ENCODE measurements at places on chromosomes 5 and 9. TPM values are rescaled to one million over a fixed set of nuclear protein-coding genes. Genes with fewer than 3 reads are reported as not detected.
A peak's percentile ranks its signal among the peaks of the same experiment; 100 is the strongest.

DNA sequence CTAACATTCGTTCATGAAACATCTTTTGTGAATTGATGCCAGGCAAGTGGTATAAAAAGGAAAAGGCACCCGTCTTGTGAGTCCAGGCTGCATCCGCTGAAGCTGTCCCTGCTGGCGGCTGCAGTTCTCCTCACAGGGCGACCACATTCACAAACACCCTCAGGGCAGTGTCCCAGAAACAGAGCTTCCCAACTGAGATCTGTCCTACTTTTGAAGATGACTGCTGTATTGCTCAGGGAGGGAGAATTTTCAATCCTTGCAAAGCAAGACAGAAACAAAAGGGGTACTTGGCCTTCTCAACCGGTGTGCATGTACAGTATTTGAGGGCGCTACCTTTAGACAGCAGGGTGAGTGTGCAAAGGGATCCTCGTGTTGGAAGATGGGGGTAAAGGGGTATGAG, 316.1 kb downstream of the GADD45G start:
- H3K36me3 ChIP-seq = no peaks in the 10 kb centered on the region
- no peak overlapping the region for H3K4me3 ChIP-seq
- peaks cover 24% of the 10 kb centered on the region for H3K27me3 ChIP-seq
- no peaks in the 10 kb centered on the region for H3K4me1 ChIP-seq
- no peak overlapping the region for H3K27ac ChIP-seq

- H3K4me3 ChIP-seq = no peak overlapping the region
- H3K27me3 ChIP-seq = peaks cover 12% of the 10 kb centered on the region
- DNase-seq = no peak
- peaks cover 10% of the 10 kb centered on the region for H3K36me3 ChIP-seq
- no peaks in the 10 kb centered on the region for H3K4me1 ChIP-seq
- no peak overlapping the region for H3K27ac ChIP-seq
Measured at GRCh38 chr5:102223542-102224477, 72.3 kb downstream of the SLCO4C1 start.

GRCh38 chr9:98980291-98980690, 36.6 kb downstream of the COL15A1 start:
- H3K27me3 ChIP-seq = peaks cover 9% of the 10 kb centered on the region
- no peak overlapping the region for H3K27ac ChIP-seq
- no peak for DNase-seq
- no peak overlapping the region for H3K4me3 ChIP-seq
- H3K4me1 ChIP-seq = peaks cover 7% of the 10 kb centered on the region

DNA sequence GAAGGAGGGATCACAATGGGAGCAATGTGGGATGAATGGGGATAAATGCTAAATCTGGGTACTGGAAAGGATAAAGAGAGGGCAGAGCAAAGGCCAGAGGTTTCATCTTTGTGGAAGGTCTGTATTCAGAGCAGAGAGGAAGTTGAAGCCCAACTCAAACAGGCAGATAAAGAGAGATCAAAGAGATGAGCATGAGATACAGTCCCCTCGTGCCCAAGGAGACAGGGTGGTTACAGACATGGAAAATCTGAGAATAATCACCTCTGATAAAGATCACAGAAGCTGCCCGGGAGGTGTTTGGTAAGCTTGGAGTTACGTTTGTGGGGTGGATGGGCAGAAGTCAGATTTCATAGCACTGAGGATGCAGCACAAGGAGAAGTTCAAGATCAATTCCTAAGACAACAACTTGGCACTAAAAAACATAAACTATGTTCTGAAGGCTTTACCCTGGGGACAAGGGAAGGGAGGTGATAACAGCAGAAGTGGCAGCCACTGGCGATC, 459 bp upstream of the ERAP2 start:
- H3K4me3 ChIP-seq = peak overlapping the region; percentile 89
- no peaks in the 10 kb centered on the region for H3K27me3 ChIP-seq
- no peak for DNase-seq
- H3K4me1 ChIP-seq = peaks cover 55% of the 10 kb centered on the region

Gene LHX3
- total RNA-seq = not detected

Gene IFNA13
- not detected for total RNA-seq

- no peaks in the 10 kb centered on the region for H3K27me3 ChIP-seq
- peak overlapping the region; percentile 88 for H3K27ac ChIP-seq
- H3K4me1 ChIP-seq = peaks cover 62% of the 10 kb centered on the region
- H3K36me3 ChIP-seq = peaks cover 40% of the 10 kb centered on the region
Measured at GRCh38 chr5:95817430-95817829, 5.1 kb downstream of the GLRX start.

DNA sequence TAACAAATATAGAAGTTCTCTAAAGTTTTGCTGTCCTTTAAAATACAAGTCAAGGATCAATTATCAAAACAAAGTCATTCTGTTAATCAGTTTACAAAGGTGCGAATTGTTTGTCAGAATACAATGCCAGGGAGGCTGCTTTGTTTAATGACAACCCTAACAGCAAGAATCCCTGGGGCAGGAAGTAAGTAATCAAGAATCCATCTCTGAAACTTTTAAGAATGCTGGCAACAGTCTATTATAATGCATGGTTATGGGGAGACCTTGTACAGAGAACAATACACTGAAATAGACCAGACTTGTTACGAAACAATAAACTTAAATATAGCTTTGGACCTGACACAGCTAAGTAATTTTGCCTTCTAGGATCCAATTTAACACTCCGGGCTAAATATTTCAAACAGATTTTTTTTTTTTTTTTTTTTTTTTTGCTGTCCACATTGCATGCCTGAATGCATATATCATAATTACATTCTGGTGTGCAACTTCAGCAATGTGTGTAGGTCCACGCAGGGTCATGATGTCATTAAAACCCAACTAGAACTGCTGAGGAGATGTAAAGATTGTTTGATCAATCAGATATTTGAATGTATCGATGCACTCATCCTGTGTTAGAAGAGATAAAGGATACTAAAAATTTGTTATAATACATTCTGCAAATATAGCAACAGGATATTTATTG, 421.3 kb downstream of the CETN3 start:
- H3K27ac ChIP-seq = no peak overlapping the region
- peaks cover 4% of the 10 kb centered on the region for H3K36me3 ChIP-seq
- no peaks in the 10 kb centered on the region for H3K27me3 ChIP-seq
- no peaks in the 10 kb centered on the region for H3K4me1 ChIP-seq
- no peak overlapping the region for H3K4me3 ChIP-seq

Gene IRX1
- not detected for total RNA-seq

- no peaks in the 10 kb centered on the region for H3K27me3 ChIP-seq
- H3K4me3 ChIP-seq = no peak overlapping the region
- H3K4me1 ChIP-seq = no peaks in the 10 kb centered on the region
Measured at GRCh38 chr9:136678034-136678433, 9.2 kb downstream of the AGPAT2 start.

Gene PCA3
- not detected for total RNA-seq

Gene SLC6A18
- total RNA-seq = not detected

Gene ANKRD55
- total RNA-seq = not detected

Gene DOCK8
- total RNA-seq = 174 TPM

- peak overlapping the region; percentile 92 for H3K27ac ChIP-seq
- DNase-seq = peak; percentile 91
- H3K4me1 ChIP-seq = peaks cover 46% of the 10 kb centered on the region
- H3K4me3 ChIP-seq = peak overlapping the region; percentile 90
Measured at GRCh38 chr9:35616681-35617459, 1.3 kb downstream of the CD72 start.

Gene IL3
- total RNA-seq = 0.36 TPM

DNA sequence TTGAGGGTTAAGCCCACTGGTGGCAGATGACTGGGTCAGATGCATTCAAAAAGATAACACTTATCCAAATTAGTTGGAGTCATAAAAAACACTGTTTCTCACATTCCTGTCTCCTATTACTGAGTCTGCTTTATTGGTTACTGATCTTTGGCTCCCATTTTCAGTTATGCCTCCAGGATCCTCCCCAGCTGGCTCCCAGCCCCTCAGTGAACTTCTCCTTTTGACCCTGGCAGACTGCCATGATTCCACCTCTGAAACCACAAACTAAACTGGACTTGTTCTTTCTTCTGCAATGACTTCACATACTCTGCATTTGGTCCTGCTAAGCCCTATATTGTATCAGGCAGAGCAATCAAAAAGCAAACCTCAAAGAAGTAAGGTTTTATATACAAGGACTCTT, 860.8 kb upstream of the DMAC1 start:
- H3K36me3 ChIP-seq = no peaks in the 10 kb centered on the region
- H3K4me1 ChIP-seq = no peaks in the 10 kb centered on the region
- no peak overlapping the region for H3K27ac ChIP-seq
- DNase-seq = no peak

DNA sequence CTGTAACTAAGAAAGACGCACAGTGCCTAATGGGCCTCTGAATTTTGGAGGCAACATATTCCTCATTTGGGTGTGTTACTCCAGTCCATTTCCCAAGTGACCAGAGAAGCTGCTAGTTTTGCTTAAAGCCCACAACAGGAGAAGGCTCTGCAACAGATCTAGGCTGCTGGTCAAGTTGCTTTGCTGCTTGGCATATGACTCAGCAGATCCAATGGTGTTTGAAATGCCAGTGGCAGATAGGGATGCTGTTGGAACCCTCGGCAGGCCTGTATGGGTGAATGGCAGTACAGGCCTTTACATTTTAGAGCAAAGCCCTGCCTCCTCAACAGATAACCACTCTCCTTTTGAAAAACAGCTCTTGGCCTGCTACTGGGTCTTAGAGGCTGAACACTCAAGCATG, 36.2 kb upstream of the ROR2 start:
- no peaks in the 10 kb centered on the region for H3K36me3 ChIP-seq
- H3K27ac ChIP-seq = no peak overlapping the region
- no peak for DNase-seq
- H3K27me3 ChIP-seq = peaks cover 11% of the 10 kb centered on the region
- no peaks in the 10 kb centered on the region for H3K4me1 ChIP-seq

DNA sequence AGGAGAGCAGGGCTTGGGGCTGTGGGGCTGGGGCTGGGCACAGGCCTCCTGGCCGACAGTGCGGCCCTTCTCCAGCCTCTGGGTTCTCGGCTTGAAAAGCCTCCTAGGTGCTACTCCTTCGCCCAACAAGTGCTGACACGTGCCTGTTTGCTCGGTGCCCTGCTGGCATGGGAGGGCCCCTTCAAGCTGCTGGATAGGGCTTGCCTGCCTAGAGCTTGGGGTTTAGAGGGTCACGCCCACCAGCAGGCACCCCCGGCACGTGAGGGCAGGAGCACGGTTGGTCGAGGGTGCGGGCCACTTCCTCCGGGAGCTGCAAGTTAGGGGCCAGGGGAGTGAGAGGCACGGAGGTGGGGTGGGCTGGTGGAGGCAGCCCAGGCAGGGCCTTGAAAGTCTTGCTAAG, 106.2 kb downstream of the RXRA start:
- no peak for DNase-seq
- no peaks in the 10 kb centered on the region for H3K36me3 ChIP-seq
- no peak overlapping the region for H3K27ac ChIP-seq
- H3K4me3 ChIP-seq = no peak overlapping the region

DNA sequence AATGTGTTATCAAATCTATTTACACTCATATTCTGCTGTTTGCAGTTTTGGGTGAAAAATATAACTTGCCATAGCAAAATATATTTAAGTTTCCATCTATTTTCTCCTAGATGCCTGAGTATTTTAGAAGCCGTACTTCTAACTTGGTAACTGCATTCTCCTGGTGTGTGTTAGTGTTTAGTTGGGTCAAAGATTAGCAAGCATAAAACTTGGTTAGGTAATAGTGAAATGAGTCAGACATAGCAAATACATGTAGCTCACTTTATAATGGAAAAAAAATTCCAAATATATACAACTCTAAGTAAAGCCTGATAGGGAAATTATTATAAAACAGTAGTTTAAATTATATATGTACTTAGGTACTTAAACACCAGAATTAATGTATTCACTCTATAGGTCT, 640.7 kb upstream of the ST8SIA4 start:
- no peaks in the 10 kb centered on the region for H3K36me3 ChIP-seq

Gene IFNE
- total RNA-seq = not detected

Gene FGD3
- 43.3 TPM for total RNA-seq

Gene STK32A
- not detected for total RNA-seq

Gene TEK
- not detected for total RNA-seq

GRCh38 chr9:129865668-129866320, 30.5 kb downstream of the USP20 start:
- DNase-seq = no peak
- peaks cover 41% of the 10 kb centered on the region for H3K4me1 ChIP-seq
- peaks cover 10% of the 10 kb centered on the region for H3K36me3 ChIP-seq
- peak overlapping the region; percentile 51 for H3K27ac ChIP-seq
- no peaks in the 10 kb centered on the region for H3K27me3 ChIP-seq
- no peak overlapping the region for H3K4me3 ChIP-seq

Gene CNTFR
- not detected for total RNA-seq

DNA sequence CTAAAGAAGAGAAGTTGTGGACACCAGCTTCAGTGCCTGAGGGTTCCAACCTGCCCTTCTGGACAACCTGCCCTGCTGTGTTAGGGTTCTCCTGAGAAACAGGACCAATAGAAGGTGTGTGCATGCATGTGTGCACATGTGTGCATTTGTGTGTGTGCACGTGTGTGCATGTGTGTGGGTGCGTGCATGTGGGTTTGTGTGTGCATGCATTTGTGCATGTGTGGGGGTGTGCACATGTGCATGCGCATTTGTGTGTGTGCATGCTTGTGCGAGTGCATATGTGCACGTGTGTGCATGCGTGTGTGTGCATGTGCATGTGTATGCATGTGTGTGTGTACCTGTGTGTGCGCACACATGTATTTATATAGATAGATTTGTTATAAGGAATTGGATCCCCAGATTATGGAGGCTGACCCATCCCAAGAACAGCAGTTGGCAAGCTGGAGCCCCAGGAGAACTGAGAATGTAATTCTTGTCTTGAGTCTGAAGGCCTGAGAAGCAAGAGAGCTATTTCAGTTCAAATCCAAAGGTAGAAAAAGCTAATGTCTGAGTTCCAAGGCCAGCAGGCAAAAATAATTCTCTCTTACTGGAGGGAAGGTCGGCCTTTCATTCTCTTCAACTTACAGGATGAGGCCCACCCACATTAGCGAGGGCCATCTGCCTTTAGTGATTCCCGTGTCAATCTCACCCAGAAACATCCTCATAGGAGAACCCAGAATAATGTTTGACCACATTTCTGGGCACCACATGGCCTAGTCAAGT, 62.9 kb upstream of the SYNPO start:
- H3K36me3 ChIP-seq = no peaks in the 10 kb centered on the region
- peaks cover 7% of the 10 kb centered on the region for H3K27me3 ChIP-seq
- no peak overlapping the region for H3K4me3 ChIP-seq
- peak; percentile 6 for DNase-seq

- no peaks in the 10 kb centered on the region for H3K36me3 ChIP-seq
- H3K27me3 ChIP-seq = no peaks in the 10 kb centered on the region
- H3K27ac ChIP-seq = no peak overlapping the region
- no peaks in the 10 kb centered on the region for H3K4me1 ChIP-seq
- no peak overlapping the region for H3K4me3 ChIP-seq
Measured at GRCh38 chr5:84242286-84242685, 142.4 kb downstream of the EDIL3 start.

DNA sequence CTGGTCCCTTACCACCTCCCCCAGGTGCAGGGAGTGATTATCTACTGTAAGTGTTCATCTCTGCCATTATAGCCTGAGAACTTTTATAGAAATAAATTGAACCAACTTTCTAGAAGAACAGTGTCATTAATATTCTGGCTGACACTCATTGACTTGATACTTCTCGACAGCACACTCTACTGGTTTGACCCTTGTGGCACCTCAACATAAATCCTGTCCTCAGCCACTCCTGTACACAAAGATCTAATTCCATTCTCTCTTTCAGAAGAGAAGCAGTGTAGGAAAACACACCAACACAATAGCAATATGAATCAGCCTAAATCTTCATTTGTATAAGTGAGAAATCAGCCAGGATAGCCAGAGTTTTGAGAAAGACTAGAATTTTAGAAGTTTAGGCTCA, 417.7 kb downstream of the TAF11L14 start:
- no peaks in the 10 kb centered on the region for H3K27me3 ChIP-seq
- H3K36me3 ChIP-seq = peaks cover 4% of the 10 kb centered on the region
- no peak overlapping the region for H3K27ac ChIP-seq
- no peak for DNase-seq
- no peaks in the 10 kb centered on the region for H3K4me1 ChIP-seq

Gene AK1
- 11.5 TPM for total RNA-seq

Data from natural killer cell treated with Interleukin-12 subunit alpha and Interleukin-12 subunit beta and Interleukin-15 and Interleukin-18, amount 100 ng/mL, for 72 hours (primary cell).